ENCODE measurements at places on chromosomes 7 and 10.

GRCh38 chr7:121337398-121337797 lies 8.6 kb downstream of the WNT16 start:
- no peak for DNase-seq

DNA sequence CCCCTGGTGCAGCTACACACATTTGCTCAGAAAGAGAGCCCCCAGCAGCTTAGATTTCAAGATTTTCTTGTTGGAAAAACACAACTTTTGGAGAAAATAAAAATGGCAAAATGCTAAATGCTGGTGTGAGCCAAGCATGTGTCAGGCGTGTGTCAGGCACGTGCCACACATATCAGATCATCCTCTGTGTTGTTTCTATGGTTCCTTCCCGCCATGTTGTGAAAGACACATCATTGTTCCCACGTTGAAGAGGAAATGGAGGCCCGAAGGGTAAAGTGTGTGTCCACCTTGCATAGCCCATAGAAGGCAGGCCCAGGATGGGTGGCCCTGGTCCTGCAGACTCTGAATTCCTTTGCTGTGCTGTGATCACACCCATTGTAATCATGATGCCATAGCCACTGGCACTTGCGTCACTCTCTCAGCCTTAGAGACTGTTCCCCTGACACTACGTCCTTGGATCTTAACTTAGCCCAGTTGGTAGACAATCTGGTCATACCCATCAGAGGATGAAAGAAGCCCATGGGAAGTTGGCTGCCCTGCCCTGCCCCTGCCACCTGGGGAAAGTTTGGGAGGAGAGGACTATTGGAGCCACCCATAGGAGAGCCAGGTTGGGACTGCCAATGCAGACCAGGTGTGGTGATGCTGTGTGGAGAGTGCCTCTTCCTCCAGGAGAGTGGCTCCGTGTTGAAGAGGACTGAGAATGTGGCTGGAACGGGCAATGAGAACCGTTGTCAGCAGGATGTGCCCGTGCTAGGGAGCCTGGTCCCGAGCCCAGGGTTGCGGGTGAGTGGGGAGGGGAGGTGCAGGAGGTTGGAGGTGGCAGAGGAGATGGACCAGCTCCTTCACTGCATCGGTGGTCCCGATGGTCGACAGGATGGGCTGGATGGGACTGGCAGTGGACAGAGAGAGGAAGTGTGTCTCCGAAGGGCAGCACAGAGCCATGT lies 65.6 kb upstream of the IGFBP3 start:
- no peak for DNase-seq

DNA sequence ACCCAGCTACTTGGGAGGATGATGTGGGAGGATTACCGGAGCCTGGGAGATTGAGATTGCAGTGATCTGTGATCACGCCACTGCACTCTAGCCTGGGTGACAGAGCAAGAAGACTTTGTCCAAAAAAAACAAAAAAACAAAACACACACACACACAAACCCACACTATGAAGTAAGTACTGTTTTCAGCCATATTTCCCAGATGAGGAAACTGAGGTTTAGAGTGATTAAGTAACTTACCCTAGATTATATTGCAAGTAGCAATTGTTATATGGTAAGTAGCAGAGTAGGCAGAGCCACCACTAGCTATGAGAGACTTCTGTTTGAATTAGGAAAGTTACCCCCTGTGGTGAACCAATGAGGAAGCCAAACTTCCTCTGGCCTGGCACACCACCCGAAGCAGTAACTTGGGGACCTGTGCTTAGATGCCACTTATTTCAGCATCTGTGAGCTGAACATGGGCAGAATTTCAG lies 61.9 kb downstream of the MCU start:
- no peak for DNase-seq

DNA sequence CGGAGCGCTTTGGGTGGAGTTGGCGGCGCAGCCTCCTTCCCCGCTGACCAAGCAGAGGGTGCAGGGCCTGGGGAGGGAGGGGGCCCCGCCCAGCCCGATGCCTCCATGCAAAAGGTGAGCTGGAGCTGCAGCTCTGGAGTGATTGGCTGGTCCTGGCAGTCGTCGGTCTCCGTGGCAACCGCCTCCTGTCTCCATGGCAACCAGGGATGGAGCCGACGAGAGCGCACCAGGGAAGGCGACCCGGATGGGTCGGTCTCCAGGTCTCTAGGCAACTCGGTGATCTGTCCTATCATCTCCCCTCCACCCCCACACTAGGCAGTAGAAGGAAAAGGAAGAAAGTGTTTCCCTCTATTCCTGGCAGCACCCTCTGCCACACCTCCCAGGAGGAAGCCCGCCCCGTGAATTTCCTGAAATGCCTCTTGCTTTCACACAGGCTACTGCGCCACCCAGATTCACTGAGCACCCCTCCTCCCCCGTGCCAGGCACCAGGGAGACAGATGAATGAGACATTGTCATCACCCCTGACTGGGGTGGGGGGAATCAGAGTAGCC lies 647 bp upstream of the NACAD start:
- peak; percentile 76 for DNase-seq

- no peak for DNase-seq
Observed at GRCh38 chr10:121307411-121307980, 290.7 kb downstream of the FGFR2 start.

DNA sequence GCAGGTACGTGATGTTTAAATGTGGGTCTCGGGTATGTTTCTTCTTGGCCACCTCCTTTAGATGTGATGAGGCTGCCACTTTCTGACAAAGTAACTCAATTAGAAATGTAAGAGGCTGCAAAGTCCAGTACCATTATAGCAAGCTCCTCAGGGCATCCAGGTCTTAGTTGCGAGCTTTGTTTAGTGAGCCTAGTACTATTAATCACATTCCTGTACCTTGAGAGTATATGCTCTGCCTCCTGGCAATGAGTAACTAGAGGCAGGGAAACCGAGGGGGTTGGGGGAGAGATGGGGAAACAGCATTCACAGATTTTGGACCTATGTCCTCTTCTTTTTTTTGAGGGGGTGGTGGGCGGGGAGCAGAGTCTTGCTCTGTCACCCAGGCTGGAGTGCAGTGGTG lies 131.8 kb downstream of the GFRA1 start:
- DNase-seq, result no peak

DNA sequence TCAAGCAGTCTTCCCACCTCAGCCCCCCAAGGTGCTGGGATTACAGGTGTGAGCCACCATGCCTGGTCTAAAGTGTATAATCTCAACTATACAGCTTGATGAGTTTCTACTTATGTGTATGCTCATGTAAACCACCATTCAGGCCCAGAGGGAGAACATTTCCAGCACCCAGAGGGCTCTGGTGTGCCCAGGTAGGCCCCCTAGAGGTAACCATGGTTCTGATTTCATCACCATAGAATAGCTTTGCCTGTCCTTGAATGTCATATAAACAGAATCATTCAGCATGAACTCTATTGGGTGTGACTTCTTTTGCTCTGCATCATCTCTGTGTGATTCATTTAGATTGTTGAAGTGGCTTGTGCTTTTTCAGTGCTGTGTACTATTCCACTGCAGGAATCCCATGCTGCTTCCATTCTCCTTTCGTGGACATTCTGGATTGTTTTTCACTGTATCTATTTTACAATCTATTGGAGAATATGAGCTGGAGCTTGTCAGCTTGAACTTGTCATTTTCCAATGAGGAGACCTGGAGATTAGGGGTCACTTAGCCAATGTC lies 35.2 kb downstream of the COL26A1 start:
- DNase-seq, result no peak

- DNase-seq, result peak; percentile 57
Observed at GRCh38 chr10:79292891-79293746, 54.1 kb upstream of the PPIF start.

DNA sequence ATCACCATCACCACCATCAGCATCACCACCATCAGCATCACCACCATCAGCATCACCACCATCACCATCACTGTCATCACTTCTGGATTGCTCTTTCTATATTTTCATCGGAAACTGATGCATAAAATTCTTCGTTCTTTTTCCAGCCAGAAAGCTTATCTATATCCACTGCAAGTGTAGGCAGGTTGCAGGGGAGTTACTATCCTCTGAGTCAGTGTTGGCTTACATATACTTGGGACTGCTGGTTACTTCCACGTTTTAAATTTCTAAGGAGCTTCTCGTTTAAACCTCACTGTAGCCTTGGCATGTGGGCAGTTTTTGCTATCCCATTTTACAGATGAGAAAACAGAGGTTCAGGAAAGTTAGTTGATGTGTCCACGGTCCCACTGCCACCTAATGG lies 66.1 kb downstream of the FOXL3 start:
- no peak for DNase-seq

DNA sequence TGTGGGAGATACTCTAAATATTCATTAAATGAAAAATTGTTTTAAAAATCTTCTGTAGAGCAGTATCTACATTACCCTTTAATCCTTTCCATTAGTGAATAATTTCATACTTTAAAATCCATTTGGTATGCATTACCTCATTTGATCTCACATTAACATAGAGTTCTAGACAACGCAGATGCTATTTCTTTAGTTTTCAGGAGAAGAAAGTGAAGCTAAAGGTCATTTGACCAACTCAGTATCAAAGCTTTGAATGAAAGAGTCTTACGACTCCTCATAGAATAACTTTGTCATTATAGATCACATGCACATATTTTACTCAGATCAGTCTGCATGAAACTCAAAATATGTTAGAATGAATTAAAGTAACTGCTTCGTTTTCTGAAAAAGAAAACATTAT lies 460.2 kb downstream of the DNAJB9 start:
- no peak for DNase-seq

DNA sequence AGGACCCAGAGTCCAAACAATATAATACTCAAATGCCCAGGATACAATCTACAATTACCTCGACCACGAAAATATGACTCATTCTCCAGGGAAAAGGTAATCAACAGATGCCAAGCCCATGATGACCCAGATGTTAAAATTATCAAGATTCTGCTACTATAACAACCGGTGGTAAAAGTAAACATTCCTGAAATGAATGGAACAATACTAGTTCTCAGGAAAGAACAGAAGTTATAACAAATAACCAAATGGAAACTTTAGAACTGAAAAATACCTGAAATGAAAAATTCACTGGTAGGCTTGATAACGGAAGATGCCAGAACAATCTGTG lies 34.1 kb upstream of the GUSB start:
- DNase-seq, result no peak

DNA sequence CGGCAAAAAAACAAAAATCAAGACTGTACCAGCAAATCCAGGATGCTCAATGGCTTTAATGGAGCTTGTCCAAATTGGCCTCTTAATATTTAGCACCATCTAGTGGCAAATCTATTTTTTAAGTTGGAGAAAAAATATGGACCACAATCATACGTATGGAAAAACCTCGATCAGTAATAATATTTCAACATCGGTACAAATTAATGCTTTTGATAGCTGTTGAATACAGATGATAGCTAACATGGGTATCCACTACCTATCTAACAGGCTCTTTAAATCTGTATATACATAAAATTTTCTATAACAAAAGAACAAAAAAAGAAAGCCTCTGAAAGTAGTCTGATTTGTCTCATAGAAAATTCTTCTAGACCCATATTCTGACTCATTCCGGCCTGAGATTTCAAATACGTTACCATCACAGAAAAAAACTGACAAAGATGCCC lies 29.2 kb downstream of the COA1 start:
- DNase-seq, result peak; percentile 43

DNA sequence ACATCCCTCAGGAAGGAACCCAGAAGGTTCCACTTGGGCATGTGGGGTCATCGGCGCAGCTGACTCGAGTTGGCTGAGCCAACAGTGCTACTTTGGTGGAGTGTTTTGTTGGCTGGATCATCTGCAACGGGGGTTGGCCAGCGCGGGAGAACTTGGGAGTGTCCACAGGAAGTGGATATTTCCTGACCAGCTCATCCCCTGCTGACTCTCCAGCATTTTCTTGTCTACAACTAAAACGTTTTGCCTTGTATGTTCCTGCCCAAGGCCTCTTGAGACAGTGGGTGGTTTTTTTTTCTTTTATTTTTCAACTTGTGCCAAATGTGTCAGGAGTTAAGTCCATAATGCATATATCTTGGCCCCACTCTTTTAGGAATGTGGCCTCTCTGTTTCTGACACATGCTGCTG lies 208.6 kb downstream of the ZNF365 start:
- peak; percentile 92 for DNase-seq

- no peak for DNase-seq
Observed at GRCh38 chr10:45552476-45552875, 120.1 kb downstream of the ZFAND4 start.

GRCh38 chr10:123655751-123656150 lies 10.4 kb upstream of the GPR26 start:
- no peak for DNase-seq

DNA sequence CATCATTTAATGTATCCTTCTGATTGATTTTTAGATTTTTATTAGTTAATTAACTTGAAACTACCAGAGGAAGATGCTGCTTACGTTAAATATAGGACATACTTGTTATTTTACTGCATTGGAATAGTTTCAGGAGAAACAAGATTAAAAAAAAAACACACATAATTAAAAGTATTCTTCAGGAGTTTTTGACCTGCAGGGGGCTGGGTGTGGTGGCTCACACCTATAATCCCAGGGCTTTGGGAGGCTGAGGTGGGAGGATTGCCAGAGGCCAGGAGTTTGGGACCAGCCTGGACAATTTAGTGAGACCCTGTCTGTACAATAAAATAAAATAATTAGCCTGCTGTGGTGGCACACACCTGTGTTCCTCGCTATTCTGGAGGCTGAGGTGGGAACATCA lies 10.7 kb downstream of the CBLL1 start:
- no peak for DNase-seq

- no peak for DNase-seq
Observed at GRCh38 chr10:111916011-111916410, 267.6 kb downstream of the GPAM start.

- DNase-seq, result no peak
Observed at GRCh38 chr7:2904202-2904601, 60.1 kb upstream of the GNA12 start.

- no peak for DNase-seq
Observed at GRCh38 chr7:137583172-137583571, 239.6 kb upstream of the PTN start.

- DNase-seq, result no peak
Observed at GRCh38 chr7:30036220-30036619, 8.0 kb downstream of the PLEKHA8 start.

GRCh38 chr7:91427051-91427450 lies 162.8 kb downstream of the FZD1 start:
- DNase-seq, result no peak

DNA sequence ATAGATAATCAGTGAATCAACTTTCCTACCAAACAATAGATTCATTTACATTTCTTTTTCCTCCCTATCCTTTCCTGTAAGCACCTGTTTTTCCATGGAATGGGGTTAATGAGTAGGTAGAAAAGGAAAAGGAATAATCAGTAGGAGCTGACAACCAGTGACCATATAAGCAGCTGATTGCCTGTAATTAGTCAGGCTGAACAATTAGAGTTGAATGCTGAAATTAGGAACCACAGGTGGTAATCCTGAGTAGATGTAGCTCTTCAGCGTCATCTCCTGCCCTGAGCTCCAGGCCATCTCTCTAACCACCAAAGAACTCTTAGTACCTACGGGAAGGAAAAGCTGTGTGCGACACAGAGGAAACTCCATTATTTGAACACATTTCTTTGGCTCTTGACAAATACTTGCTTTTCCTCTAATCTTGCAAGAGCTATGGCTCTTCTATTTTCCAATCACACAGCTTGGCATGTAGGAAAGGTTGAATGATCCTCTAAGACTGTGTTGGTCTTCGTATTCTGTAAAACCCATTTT lies 63.8 kb downstream of the KLHDC10 start:
- no peak for DNase-seq
